GM04503 (cell line): ENCODE measurements at places on chromosomes 11 and 22.
A peak's percentile ranks its signal among the peaks of the same experiment; 100 is the strongest.

DNA sequence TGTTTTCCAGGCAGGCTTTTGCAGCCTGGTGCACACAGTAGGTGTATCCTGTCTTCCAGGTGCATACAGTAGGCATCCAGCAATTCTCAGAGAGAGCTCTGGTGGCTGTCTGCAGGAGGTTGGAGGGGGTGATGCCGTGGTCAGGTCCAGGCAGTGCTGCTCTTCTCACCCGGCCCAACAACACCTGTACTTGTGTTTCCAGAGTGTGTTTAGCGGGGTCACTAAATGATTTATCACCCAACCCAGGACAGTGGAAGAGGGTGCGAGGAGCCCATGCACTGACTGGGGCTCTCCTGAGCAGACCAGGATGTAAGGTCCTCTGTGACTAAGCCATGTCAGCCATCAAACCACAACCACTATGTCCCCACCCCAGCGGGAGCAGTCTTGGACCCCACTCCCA is 18.6 kb upstream of the FGF3 start:
- no peak for DNase-seq

- DNase-seq = no peak
Observed at GRCh38 chr11:72204886-72205285, 11.7 kb upstream of the FOLR2 start.

GRCh38 chr22:47074105-47074504 is 311.7 kb downstream of the TBC1D22A start:
- no peak for DNase-seq

DNA sequence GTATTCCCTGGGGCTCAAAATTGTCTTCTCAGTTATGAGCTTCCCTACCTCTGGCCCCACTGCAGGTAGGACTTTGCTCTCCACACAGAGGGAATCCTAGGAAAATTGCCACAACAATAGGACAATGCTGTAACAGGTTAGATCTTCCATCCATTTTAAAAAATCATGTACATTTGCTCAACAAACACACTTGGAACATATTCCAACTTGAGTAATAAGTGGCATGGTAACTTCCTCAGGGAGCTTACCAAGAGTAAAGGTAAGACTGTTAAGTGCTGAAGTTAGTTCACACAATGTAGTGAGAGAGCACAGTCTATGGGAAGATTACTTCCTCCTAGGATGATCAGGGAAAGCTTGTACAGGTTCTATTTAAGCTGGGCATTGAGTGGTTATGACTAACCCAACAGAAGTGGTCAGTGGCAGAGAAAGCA is 78.9 kb upstream of the BIRC3 start:
- DNase-seq = no peak

- no peak for DNase-seq
Observed at GRCh38 chr11:7160814-7161489, 72.2 kb downstream of the RBMXL2 start.

- DNase-seq = no peak
Observed at GRCh38 chr11:91810871-91811270, 413.7 kb upstream of the FAT3 start.

GRCh38 chr22:47435826-47436225 is 673.4 kb downstream of the TBC1D22A start:
- DNase-seq = no peak

- DNase-seq = no peak
Observed at GRCh38 chr11:28770806-28771205, 662.6 kb downstream of the METTL15 start.

DNA sequence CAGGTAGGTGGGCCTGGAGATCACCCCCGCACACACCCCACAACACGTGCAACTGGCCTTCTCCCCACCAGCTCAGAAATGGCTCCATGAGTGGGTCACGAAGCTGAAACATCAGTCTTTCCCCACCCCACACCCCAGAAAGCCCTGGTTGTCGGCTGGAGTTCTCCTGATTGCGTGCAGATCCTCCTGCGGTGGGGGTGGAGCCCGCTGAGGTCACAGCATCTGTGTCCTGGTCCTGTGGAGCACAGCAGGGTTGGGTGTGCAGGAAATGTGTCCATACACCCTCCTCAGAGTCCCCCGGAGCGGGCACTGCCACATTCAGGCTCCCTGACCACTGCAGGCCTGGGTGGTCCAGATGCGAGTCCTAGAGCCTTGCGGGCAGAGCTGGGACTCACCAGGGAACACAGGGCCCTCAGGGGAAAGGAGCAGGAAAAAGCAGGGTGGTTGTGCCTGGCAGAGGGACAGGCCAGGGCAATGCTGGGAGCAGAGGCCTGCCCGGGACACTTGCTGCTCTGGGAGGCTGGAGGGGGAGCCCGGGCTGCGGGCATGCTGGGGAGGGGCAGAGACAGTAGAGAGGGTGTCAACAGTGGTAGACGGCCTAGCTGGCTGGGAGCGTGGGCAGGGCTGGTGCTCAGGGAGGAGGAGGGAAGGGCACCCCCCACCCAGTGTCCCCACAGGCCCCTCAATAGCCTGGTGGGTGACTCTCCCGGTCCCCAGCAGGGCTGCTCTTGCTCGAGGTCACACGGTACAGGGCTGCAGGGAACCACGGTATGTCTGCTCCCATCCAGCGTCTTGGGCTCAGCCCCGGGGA is 42.4 kb upstream of the PPARA start:
- DNase-seq = no peak

GRCh38 chr11:11076879-11077278 is 219.0 kb upstream of the ZBED5 start:
- no peak for DNase-seq

DNA sequence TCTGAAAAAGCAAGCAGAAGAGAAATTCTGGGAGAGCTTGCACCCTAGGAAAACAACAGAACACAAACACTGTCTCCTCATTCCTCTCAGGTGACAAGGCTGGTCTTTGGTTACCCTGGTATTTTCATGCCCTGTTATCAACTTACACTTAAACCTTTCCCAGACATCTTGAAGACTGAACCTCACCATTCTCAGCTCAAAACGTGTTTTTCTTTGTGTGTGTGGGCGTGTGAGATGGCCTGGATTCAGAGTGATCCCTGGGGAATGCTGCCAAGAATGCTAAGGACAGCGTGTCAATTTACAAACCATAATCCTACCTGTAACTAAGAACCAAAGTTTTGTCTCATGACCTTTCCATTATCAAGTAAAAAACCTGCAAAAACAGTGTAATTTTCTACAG is 33.3 kb downstream of the ELF5 start:
- no peak for DNase-seq

DNA sequence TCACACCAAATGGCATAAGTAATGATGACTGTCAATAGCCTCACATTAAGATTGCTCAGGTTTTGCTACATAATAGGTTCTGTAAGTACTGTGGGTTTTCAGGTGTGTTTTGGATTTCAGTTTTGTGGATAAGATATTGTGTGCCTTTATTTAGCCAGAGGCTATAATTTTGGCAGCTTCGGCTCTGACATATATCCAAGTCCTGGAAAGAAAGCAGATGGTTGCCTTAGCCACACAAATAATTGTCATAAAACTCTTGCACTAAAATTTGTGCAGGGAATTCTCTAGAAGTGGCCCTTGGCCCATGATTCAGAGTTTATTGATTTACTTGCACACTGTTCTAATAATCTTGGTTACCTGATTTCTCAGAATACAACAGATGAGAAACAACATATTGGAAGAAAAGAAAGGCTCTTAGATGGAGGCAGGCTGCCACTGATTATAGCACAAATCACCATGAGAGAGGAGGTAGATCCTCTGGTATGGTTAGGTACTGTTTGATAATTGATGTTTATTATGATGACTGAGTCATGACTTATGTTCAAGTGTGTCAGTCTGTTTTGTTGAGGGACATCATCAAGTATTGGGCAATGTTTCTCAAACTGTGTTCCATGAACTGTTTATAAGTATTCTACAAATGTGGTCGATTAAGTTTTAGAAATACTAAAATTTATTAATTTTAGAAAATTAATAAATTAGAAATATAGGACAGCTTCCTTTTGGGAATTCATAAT is 9.6 kb downstream of the REXO2 start:
- DNase-seq = no peak

DNA sequence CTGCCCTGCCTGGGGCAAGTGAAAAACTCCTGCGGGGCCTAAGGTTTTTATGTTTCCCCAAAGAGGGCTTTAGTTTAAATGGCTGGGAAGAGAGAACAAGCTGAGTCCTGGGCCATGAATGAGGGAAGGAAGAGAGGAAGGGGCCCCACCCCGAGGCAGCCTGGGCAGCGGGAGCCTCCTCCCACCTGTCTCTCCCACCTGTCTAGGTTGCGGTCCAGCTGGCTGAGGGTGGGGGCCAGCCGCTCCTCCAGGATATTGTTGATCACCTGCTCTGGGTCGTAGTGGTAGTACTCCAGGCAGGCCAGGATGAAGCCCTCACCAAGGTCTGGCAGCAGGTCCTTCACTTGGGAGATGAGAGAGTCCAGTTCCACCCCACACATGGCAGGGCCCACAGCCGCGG is 34.6 kb downstream of the UQCR10 start:
- DNase-seq = no peak

GRCh38 chr22:27984001-27984695 is 65.1 kb upstream of the PITPNB start:
- no peak for DNase-seq

DNA sequence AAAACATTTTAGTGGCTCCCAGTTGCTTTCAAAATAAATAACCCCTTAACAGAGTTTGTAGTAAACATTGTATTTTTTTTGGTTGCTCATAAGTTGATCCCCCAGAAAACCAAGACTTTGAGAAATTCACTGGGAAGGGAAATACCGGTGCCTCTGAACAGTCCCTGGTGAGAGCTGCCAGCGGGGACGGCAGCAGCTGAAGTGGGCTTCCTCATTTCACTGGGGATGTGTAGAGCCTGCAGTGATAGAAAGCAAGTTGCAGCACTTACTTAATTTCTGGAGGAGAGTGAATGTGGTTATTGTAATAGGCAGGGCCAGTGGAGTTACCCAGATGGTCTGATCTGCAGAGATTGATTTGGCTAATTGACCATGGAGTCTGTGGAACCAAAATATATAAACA is 18.6 kb upstream of the MCHR1 start:
- no peak for DNase-seq

DNA sequence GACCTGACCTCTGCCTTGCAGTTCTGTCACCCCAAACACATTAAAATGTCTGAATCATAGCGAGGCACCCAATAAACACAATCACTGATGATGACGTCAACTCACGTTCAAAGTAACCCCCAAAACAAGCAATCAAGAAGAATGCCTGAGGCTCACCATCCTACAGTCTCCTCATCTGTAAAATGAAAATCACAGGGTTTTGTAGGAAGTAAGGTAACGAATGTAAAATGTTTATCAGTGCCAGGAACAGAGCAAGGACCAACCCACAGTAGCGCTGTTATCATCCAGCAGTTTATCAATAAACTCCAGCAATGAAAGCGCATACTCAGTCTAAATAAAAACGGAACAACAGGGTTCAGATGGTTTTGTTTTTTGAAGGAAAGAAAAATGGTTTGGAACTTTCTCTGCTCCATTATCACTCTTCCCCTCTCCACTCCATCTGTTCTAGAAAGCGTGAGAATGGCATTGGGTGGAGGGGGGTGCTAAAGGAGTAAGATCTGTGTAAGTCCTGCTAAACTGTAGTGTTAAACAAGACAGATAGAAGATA is 110.5 kb downstream of the MICAL3 start:
- no peak for DNase-seq

- DNase-seq = no peak
Observed at GRCh38 chr11:91435694-91436395, 788.8 kb upstream of the FAT3 start.

GRCh38 chr11:126282361-126282735 is 545 bp upstream of the TIRAP start:
- no peak for DNase-seq

GRCh38 chr11:128629516-128630106 is 42.3 kb upstream of the ETS1 start:
- no peak for DNase-seq

GRCh38 chr11:23280088-23280487 is 419.8 kb upstream of the CCDC179 start:
- peak; percentile 26 for DNase-seq

DNA sequence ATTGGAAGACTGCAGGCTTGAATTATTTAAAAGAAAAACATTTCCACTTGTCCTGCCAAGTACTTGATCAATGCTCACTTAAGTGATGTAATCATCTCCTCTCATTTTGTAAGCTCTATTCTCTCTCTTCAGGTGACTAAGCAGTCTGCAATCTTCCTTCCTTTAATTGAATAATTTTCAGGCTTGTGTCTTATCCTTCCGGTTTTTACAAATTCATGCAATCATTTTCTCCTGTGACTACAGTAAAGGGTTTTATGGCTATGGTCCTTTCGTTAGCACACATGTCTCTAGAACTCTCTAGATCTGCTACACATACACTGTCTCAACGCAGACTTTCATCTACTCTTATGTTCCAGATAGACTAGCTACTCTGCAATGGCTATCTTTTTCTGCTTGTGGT is 12.6 kb upstream of the UPB1 start:
- DNase-seq = peak; percentile 76

GRCh38 chr22:46696614-46697013 is 41.4 kb downstream of the CERK start:
- no peak for DNase-seq

GRCh38 chr11:86248609-86249008 is 4.1 kb downstream of the EED start:
- DNase-seq = no peak

- DNase-seq = no peak
Observed at GRCh38 chr11:19683862-19684491, 28.7 kb upstream of the NAV2 start.

DNA sequence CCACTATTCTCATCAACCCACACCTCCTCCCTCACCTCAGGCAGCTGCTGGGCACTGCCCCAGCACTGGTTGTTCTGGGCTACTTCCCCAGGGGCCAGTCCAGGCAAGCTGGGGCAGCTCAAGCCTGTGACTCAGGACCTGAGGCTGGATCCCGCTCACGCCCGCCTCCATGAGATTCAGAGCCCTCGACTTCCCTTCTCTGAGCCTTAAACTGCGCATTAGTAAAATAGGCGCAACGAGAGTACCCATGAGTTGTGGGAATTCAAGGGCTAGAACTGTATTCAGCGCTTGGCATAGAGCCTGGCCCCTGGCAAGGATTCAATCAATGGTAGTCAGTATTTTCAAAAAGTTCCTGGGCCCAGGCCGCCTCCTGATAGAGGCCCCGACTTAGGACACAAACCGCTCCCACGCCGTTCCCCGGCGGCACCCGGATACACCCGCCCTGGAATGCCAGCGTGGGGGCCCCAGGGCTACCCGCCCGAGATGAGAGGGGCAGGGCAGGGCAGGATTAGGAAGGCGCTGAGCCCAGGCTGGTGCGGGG is 723 bp upstream of the CD82 start:
- DNase-seq = peak; percentile 60

DNA sequence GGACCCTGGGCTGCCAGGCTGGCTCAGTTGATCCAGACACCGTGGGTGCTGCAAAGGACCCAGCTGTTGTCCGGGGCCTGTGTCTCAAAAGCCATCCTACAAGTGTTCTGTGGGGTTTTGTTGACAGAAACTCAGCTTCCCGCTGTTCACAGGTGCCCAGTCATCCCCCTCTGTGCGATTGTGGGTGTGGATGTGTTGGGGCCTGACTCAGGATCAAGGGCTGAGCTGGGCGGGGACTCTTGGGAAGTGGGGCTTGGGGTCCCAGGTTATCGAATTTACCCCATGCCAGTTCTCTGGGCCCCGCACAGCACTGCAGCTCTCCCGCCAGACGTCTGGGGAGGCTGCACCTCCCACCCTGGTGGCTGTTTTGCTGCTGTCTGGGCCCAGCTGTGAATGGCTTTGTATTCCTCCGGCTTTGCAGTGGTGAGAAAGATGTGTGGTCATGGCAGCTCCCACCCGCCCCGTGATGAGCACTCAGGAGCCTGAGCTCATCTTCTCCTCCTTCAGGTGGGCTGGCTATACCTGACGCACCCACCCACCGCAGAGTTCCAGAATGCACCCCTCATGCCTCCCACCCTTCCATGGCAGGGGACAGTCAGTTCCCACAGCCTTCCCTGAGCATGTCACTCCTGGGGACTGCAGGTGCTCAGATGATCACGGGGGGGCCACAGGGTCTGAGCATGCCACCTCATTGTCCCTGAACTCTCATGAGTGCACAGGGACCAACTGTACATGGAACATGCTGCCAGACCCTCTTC is 3.6 kb upstream of the AP2A2 start:
- no peak for DNase-seq
